IPS-NIHi11 (cell line): ENCODE measurements at places on chromosomes 3 and 15.

- no peak for DNase-seq
Observed at GRCh38 chr15:63638839-63639238, 41.7 kb downstream of the FBXL22 start.

DNA sequence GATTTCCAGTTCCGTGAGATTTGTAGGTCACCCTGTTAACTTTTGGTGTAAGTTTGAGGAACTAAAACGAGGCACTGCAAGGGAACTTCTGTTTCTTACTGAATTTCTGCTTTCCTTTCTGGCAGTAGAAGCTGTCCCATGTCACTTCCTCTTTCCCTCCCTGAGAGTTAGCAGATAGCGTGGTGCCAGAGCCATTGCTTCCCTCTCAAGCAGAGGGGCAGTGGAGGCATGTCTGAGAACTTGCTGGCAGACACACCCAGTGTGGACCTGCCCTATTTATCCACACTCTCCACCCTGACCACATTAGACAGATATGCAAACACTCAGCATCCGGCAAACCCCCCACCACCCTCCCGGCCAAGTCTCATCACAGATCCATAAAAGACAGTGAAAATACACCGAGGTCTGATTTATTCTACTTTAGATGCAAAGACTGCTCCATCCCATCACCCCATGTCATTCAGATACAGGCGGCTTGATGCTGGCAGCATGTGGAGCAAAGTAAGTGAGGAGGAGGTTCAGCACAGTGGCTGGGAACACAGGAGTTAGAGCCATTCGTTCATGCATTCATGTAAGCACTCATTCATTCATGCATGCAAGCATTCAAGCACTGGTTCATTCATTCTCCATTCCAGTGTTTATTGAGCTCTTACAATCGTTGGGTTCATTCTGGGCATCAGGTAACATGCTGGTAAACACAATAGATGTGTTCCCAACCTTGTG lies 324.7 kb downstream of the SHQ1 start:
- DNase-seq: no peak

DNA sequence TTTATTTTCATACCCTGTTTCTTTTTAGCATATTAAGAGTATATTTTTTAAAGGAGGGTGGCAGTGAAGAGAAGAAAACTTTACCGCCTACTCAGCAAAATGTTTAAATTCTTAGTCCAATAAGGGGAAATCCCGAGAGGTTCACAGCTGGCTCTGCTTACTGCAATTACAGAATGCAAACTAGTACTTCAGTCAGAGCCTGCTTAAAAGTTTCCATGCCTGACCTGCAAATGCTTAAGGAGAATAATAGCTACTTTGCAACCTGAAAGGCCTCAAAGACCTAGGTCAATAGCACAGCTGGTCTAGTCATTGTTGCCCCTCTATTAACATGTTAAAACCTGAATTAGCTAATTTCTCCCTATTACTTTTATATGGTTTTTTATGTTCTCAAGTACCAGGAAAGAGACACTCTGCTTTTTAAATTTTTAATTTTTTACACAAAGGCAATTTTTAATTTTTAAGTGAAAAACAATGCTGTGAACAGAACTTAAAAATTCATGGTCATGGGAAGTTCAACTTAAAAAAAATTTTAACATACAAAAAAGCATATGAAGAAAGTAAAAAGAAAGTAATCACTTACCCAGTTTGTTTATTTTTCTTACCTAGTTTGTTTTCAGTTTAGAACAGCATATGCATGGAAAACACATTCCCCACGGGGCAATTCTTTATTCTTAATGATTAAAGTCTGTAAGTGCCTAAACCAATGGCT lies 79.2 kb downstream of the P3H2 start:
- DNase-seq: peak; percentile 41

- no peak for DNase-seq
Observed at GRCh38 chr3:194061421-194062030, 74.4 kb upstream of the HES1 start.

DNA sequence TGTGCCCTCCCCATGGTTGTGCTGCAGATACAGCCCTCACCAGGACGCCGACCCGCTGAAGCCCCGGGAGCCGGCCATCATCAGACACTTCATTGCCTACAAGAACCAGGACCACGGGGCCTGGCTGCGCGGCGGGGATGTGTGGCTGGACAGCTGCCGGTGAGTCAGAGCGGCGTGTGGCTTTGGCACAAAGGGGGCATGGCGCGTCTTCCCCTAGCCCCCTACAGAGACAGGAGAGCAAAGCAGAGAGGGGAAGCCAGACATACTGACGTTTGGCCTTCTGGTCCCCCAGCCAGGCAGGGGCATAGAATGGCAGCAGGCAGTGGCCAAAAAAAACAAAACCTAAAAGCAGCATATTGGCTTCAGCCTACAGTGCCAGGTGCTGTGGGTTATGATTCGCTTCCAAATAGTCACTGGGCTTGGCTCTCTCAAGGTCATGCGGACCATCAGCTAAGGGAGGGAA lies 64.0 kb downstream of the MESD start:
- DNase-seq: no peak

DNA sequence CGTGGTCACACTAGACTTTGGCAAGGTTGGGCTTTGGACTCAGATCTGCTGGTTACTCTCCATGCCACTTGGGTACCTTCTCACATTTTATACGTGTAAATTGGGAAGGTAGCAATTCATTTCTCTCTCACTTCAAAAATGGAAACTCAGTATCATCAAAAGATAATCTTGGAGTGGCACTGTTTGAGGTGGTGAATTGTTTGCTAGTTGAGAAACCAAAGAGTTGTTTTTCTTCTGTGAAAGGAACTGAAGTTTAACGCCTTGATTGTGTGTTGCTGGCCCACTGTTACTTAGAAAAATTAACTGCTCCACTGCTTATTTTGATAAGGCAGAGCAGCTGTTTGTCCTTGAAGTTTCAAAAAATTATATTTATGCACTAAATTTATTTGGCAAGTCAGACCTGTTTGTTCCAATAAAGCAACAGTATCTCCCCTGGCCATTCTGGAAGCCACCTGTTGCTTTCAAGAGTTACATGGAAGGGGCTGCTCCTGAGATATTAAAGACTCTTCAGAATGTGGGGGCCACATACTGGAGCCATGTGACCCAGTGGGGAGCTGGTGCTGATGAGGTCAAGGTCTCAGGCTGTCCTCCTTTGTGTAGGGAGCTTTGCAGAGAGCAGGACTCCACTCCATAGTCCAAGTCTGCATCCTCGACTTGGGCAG lies 16.2 kb downstream of the PLCL2 start:
- DNase-seq: no peak

- DNase-seq: no peak
Observed at GRCh38 chr15:63221346-63221745, 31.9 kb downstream of the RAB8B start.

DNA sequence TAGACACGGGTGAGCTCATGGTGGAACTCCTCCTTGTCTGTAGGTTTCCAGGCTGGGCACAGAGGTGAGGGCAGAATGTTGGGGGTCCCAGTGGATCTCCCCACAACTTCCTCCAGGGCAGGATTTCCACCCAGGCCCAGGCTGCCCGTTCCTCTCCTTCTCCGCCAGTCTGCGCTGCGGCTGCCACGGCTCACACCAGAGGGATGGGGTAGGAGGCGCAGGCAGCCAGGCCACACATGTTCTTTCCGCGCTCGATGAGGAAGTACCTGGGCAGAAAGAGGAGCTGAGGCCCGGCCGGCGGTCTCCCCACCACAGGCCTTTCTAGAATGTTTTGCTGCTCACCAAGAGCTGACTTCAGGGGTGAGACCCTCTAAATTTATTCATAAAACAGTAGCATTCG lies 22.9 kb downstream of the CTSH start:
- no peak for DNase-seq

DNA sequence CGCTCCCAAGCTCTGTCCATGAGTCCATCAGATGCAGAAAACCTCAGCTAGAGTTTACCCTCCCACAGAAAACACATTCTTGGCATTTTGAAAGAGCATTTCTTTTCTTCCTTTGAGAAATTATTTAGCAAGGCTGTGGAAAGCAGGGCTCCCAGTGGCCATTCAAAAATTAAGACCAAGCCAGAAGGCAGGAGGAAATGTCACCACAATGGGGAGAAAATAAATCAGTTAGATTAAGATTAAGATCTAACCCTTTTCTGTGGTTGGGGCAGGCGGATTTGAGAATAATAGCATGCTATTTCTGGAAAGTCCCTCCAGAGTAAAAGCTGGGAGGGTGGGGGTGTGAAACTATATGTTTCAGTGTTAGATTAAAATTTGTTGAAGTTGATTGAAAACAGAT lies 20.2 kb downstream of the LRIG1 start:
- no peak for DNase-seq

GRCh38 chr15:77862651-77863104 lies 214.8 kb downstream of the TBC1D2B start:
- DNase-seq: no peak

DNA sequence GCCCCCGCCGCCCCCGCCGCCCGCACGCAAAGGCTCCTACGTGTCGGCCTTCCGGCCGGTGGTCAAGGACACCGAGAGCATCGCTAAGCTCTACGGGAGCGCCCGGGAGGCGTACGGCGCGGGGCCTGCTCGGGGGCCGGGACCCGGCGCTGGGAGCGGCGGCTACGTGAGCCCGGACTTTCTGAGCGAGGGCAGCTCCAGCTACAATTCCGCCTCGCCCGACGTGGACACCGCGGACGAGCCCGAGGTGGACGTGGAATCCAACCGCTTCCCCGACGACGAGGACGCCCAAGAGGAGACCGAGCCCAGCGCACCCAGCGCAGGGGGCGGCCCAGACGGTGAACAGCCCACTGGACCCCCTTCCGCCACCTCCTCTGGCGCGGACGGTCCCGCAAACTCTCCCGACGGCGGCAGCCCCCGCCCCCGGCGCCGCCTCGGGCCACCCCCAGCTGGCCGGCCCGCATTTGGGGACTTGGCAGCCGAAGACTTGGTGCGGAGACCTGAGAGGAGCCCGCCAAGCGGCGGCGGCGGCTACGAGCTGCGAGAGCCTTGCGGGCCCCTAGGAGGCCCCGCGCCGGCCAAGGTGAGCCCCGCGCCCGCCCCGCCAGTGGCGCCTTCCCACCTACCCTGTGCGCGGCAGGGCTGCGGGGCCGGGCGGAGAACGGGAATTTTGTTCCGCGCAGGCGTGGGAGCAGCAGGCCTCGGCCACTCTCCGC lies 2.4 kb downstream of the SKOR1 start:
- DNase-seq: no peak
